Activated T-cell treated with anti-CD3 and anti-CD28 coated beads, Interleukin-2, amount 50 U/mL, for 4 hours (primary cell): ENCODE measurements at places on chromosomes 3 and 15.

DNA sequence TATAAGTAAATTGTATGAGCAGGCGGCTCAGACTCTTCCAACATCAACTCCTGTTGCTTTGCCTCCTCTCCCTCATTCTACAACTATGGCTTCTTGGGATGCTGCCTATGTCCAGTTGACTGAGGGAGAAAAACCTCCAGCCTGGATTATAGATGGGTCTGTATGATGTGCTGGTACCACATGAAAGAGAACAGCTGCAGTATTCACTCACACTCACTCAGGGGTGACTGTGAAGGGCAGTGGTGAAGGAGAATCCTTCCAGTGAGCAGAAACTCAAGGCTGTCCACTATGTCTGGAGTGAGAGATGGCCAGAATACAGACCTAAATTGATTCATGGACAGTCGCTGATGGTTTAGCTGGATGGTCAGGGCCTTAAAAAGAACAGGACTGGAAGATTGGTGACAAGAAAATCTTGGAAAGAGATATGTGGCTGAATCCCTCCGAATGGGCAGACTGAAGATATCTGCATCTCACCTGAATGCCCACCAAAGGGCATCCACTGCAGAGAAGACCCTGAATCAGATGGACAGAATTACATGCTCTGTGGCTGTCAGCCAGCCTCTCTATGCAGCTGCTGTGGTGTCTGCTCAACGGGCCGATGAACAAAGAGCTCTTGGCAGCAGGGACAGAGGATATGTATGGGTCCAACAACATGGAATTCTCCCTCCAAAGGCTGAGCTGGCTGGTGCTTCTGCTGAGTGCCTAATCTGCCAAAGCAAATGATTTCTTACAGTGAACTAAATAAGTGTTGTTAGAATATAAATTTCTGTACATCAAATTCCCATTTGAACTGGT lies 1.9 kb upstream of the BCL2L10 start:
- DNase-seq = no peak

- DNase-seq = no peak
Measured at GRCh38 chr3:52712291-52713212, 6.6 kb downstream of the SPCS1 start.

DNA sequence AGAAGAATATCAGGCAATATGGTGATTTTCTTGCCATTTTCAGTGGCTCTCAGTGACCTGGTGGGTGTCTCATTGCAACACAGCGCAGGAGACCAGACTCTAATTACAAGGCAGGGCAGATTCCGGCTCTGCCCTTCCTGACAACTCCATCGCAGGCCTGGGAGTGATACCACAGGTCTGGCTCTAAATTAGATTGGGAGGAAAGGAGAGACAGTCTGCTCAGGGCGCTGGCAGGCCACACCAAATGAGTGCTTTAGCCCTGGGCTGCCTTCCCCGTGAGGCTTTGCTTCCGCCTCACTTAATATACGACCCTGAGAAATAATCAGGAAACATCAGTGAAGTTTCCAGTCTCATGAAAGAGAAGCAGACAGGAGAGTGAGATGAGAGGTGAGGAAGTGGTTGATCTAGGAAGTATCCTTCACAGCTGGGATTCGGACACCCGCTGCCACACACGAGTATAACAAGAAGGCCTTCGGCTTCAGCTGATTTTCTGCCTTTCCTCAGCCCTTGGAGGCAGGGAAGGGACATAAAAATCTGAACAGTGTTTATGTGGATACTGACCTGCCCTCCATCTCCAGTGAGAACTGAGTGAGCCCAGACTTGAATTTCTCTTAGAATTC lies 73.7 kb upstream of the PROK2 start:
- no peak for DNase-seq

- DNase-seq = no peak
Measured at GRCh38 chr15:58147171-58147611, 9.0 kb downstream of the AQP9 start.

GRCh38 chr15:25863111-25863967 lies at the start of gene ATP10A:
ATP10A (minus strand) TSS chr15:25863327; CDS start chr15:25863096, 231 bp downstream.
- DNase-seq = peak; percentile 44

DNA sequence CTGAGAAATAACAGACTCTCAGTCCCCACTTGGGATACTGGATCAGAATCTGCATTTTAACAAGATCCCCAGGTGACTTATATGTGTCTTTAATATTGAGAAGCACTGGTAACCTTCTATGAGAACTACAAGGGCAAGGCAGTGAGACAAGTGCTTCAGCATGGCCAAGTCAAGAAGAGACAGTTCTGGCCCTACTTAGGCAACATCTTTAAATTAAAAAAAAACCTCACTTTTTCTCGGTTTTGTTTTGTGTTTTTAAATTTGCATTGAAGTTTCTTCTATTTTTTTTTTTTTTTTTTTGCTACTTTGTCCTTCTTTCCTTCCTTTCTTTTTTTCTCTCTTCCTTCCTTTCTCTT lies 42.5 kb upstream of the SPTSSB start:
- no peak for DNase-seq

DNA sequence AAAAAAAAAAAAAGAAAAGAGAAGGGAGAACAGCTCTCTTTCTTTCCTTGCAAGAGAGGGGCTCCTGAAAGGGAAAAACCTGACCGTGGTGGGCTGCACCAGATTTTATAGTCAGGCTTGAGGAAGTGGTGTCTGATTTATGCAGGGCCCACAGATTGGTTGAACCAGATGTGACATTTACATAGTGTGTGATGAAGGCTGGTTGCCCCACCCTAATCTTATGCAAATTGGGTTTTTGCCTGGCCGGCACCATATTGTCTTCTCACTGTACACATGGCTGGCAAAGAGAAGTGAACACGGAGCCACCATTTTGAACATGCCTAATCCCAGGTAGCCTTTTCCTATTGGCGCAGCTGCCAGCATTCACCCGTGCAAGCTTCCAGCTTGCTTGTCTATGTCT lies 154.4 kb downstream of the OXSM start:
- no peak for DNase-seq

GRCh38 chr15:85100186-85100937 lies 118.7 kb downstream of the PDE8A start:
- no peak for DNase-seq

GRCh38 chr3:191356631-191357439 lies 26.5 kb upstream of the UTS2B start:
- no peak for DNase-seq
